ENCODE measurements at places on chromosomes 11 and 22.

DNA sequence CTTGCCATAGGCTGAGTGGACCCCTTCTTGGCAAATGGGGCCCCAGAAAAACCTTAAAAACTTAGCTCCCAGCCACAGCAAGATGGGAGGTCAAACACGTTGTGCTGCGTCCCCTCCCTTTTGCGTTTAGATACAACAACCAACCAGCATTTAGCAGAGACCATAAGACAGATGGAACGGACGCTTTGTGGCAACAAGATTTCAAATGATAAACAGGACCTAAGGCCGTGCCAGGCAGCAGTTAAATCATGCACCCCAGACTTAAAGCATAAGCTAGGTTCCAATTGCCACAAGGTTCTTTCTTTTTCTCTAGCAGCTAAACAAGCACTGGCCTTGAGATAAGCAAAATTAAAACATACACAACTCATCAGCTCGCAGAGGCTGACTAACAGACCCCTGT lies 39.4 kb upstream of the NTM start:
- no peak for DNase-seq

- DNase-seq: no peak
Measured at GRCh38 chr11:662689-663274, 25.7 kb downstream of the DRD4 start.

DNA sequence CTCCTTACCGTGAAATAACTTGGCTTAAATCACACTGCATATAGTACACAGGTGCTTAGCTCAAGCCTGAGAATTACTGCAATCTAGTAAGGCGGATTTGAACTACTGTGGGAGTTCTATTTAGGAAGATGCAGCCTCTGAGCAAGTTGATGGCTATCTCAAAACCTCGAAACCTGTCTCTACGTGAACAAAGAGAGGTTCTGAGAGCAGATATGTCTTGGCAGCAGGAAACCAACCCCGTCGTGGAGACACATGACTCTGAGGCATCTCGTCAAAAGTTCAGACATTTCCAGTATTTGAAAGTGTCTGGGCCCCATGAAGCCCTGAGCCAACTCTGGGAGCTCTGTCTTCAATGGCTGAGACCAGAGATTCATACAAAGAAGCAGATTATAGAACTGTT lies 5.9 kb downstream of the ZNF215 start:
- no peak for DNase-seq

DNA sequence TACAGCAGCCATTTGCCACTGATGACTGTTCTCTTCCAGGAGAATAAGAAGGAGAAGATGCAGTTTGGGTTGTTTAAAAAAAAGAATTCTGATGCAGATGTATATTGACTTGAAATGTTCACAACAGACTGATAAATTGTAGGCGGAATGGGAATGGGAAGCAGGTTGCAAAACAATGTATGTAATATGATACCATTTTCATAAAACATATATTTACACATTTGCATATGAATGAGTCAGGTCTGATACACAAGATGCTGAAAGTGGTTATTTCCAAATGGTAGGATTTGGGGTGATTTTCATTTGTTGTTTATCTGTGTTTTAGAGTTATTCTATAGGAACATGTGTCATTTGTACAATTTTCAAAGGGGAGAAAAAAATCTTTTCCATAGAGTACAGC lies 9.0 kb upstream of the RCN1 start:
- no peak for DNase-seq

GRCh38 chr11:69889400-69890318 lies 70.4 kb upstream of the FGF3 start:
- DNase-seq: no peak

GRCh38 chr11:57456960-57457642 lies 3.2 kb upstream of the RTN4RL2 start:
- peak; percentile 80 for DNase-seq

- DNase-seq: no peak
Measured at GRCh38 chr11:67434395-67434881, 3.0 kb downstream of the PTPRCAP start.

DNA sequence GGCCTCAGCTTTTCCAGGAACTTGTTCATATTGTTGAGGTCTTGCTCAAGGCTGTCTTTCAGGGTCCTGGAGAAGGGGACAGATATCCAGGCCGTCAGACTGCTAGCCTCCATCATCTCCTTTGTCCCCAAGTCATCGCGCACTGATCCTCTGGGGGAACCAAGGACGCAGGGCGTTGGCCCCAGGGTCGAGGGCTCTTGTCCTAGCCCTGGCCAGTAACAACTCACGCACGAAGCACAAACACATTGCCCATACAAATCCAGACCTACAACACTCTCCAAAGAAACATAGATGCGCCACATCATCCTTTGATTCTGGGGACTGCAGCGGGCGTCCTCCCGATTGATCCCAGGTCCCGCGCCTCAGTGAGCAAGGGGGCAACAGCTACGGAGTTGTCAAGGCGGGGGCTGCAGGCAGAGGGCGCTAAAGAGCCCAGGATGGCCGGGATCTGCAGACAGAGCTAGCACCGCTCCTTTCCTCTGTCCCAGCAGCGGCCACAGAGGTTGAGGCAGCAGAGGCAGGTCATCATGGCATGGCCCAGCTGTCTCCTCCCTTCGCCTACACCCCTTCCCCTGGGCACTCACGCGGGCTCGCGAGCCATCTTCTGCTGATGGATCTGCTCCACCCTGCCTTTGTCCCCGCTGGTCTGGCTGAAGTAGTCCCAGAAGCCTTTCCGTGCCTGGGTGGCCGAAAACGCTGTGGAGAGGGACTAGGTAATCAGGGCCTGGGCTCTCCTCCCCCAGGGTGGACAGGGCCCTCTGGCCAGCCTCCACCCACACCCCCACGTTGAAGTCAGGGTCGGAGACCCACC lies 472 bp downstream of the APOA5 start:
- DNase-seq: no peak

DNA sequence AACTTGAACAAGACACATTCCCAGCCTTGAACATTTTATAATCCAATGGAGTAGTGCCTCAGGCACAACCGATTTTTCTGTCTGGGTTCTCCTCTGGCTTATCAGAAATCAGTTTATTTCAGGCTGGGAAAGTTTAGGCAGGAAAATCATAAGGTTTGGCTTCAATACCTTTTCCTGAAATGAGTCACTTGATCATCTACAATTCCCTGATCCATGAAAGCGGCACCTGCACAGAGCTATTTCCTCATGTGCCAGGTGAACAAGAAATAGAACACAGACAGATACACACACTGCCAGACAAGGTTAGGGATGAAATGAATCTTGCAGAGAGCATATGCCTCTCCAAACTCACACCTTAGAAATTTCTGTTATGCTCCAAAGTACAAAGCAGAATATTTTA lies 106.7 kb upstream of the OR9G4 start:
- DNase-seq: no peak

DNA sequence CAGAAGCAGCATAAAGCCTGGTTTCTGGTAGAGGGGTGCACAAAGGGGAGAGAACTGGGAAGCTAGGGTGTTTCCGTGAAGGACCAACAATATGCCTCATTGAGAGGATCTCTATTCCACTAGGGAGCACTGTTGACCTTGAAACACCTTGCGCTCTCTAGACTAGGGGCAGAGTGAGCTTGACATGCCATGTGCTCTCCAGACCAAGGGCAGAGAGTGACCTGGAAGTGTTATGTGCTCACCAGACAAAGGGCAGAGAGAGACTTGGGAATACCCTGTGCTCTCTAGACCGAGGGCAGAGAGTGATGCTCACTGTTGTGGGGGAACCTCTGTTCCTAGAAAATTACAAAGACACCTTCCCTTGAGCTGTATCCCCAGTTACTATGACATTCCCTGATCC lies 15.2 kb upstream of the EI24 start:
- DNase-seq: no peak

GRCh38 chr22:46974631-46975585 lies 212.5 kb downstream of the TBC1D22A start:
- no peak for DNase-seq

DNA sequence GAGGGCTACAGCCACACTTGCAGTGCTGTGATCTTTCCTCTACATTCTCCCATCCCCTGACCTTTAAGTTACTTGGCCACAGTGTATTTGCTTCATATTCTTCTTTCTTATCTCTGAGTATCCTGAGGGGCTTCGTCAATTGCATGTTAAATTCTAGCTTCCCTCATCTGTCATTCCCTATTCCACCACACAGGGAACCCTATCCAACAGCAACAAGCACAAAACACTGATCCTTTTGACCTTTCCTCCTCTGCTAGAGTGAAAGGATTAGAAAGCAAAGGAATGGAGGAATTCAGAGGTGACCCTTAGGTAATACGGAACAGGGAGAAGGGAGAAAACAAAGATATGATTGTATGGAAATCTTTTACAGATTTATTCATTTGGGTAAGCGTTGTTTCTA lies 1061.7 kb upstream of the TENM4 start:
- DNase-seq: no peak

DNA sequence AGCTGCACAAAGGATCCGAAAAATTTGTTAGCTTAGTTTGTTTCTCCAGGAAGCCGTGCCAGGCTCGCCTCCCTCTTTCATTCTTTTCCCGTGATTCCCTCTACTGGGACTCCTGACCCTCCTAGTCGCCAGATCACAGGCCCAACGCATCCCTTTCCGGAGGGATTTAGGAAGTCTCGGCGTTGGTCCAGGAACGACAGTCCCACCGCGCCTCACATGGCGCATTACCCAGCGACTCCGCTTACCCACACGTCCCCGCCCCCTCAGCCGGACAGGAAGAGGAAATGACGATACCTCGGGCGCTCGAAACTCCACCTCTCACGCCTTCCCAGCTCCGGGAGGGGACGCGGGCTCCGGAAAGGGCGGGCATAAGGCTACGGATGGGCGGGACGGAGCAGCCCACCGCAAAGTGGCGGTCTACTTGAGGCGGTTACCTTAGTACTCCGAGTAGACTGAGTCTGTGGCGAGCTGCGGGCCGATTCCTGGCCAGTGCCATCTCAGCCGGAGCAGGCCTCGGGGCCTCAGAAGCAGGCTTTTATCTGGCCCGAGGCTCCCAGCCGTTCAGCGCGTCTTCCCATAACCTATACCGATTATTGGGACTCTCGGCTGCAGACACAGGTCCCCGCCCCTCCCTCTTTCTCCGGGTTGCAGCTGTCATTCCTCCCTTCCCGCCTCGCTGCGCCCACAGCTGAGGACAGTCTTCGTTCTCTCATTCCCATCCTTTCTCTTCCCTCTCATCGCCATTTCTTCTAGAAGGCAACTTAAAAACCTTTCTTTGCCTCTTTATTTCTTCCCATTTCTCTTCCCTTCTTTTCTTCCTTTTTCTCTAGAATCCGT lies at the start of gene CCDC15:
CCDC15 (plus strand) TSS at position 450 of the 837 bp plus-strand sequence. CDS start 531 bp downstream, outside the sequence.
- peak; percentile 97 for DNase-seq

DNA sequence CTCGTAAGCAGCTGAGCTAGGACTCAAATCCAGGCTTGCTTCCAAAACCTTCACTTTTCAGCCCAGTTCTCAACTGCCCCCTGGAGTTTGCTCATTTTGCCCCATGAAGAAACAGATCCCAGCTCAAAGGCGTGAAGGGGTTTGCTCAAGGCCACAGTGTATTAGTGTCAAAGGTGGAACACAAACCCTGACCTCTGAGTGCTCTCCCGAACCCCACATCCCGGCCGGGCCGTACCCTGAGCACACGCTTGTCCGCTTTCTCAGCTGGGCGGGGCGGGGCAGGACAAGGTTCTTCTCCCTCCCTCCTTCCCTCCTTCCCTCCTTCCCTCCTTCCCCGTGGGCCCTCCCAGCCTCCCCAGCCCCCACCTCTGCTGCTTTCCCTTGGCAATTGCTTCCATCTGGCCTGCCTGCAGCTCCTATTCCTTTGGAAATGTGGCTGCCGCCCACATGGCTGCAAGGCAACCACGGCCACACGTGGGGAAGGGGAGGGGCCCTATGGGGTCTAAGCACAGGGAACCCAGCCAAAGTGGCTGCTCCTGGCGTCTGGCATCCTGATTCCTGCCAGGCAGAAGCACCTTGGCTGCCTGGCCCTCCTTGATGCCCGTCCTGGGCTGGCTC lies 4.1 kb downstream of the ST3GAL4 start:
- DNase-seq: no peak

- no peak for DNase-seq
Measured at GRCh38 chr11:65782816-65783228, 2.0 kb upstream of the AP5B1 start.

GRCh38 chr11:23590596-23591308 lies 730.5 kb upstream of the CCDC179 start:
- DNase-seq: no peak

DNA sequence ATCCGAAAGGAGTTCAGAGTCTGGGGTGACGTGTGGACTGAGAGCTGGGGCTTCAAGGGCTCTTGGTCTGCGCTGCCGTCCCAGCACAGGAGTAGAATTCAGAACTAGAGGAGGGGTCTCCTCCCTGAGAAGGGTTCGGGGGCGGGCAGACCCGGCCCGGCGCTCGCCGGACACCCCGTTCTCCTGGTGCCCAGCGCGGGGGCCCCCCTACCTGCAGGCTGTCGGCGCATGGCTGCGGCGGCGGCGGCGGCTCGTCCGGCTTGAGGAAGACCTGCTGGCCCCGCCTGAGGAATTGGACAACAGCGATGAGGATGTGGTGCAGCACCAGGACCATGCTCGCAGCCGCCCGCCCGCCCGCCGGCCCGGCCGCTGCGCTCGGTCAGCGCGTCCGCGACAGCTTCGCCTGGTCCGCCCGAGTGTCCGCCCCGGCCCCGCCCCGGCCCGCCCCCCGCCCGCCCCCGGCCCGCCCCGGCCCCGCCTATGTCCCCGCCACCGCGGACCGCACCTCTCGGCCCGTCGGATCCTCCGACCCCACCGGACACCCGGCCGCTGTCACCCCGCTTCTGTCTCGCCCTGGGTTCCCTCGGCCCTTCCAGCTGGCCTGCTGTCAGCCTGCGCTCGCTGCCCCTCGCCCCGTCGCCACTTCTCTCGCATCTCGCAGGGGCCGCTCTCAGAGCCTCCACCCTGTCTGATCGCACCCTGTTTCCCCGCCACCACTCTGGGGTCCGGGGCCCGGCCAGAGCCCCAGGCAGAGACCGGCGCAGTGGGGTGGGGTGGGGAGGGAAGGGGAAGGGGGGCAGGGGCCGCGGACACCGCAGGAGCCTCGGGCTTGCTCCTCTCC lies 32.0 kb downstream of the PDE2A start:
- no peak for DNase-seq

GRCh38 chr11:130522284-130522961 lies 74.0 kb downstream of the ADAMTS15 start:
- DNase-seq: no peak

- DNase-seq: no peak
Measured at GRCh38 chr11:34679681-34680080, 58.8 kb downstream of the EHF start.

DNA sequence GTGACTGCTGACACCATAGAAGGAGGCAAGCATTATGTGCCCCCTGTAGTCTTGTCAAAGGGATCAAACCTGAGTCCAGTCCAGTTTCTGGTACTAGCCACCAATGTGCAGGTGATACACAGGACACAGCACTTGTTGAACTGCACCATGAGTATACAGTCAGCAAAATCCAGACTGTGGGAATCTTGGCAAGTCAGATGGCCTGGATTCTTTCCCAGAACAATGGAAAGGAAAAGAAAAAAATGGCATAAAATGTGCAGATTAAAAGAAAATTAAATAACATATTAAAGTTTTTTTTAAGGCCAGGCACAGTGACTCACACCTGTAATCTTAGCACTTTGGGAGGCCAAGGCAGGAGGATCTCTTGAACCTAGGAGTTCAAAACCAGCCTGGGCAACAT lies 16.8 kb downstream of the CRY2 start:
- no peak for DNase-seq

All from SW 1271 (cell line).